ENCODE measurements at places on chromosomes 7 and 10. TPM values are rescaled to one million over a fixed set of nuclear protein-coding genes. Genes with fewer than 3 reads are reported as not detected.

- H3K27me3 ChIP-seq, result no peaks in the 10 kb centered on the region
- no peak overlapping the region for H3K4me3 ChIP-seq
- no peak for DNase-seq
- no peaks in the 10 kb centered on the region for H3K36me3 ChIP-seq
These were observed 242.2 kb downstream of the HGF start for GRCh38 chr7:81527651-81528050.

GRCh38 chr10:1734288-1734687 is 3.0 kb downstream of the ADARB2 start:
- DNase-seq, result no peak
- no peak overlapping the region for H3K27ac ChIP-seq
- peaks cover 5% of the 10 kb centered on the region for H3K4me1 ChIP-seq
- no peaks in the 10 kb centered on the region for H3K36me3 ChIP-seq
- H3K27me3 ChIP-seq, result peaks cover 89% of the 10 kb centered on the region
- H3K4me3 ChIP-seq, result no peak overlapping the region

The NXPH1 gene
- 0.29 TPM for total RNA-seq

GRCh38 chr7:5234852-5235831 is 45.1 kb downstream of the WIPI2 start:
- no peak overlapping the region for H3K27ac ChIP-seq
- no peak overlapping the region for H3K4me3 ChIP-seq
- no peaks in the 10 kb centered on the region for H3K4me1 ChIP-seq
- H3K27me3 ChIP-seq, result no peaks in the 10 kb centered on the region
- H3K36me3 ChIP-seq, result peaks cover 6% of the 10 kb centered on the region

GRCh38 chr7:92835261-92835850 is 1.0 kb downstream of the CDK6 start:
- H3K27me3 ChIP-seq, result no peaks in the 10 kb centered on the region
- peak overlapping the region; percentile 83 for H3K4me3 ChIP-seq
- peak; percentile 33 for DNase-seq
- peak overlapping the region; percentile 81 for H3K27ac ChIP-seq

DNA sequence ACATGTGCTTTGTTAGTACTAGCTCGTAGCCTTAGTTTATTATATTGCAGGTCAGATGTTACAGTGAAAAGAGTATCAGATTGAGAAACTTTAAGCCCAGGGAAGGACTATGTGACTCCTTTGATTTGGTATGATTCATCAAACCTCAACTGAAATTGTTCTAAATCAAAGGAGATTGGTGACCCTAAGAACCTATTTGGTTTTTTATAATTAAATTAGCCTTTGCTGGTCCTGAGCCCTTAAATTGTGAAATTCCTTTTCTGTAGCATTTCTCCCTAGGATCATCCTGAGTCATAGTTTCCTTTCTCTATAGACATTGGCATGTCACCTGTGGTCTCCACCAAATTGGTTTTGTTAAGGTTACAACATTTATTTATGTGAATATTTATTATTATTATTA is 89.7 kb downstream of the POLR1F start:
- H3K36me3 ChIP-seq, result no peaks in the 10 kb centered on the region
- DNase-seq, result no peak
- no peak overlapping the region for H3K27ac ChIP-seq
- no peak overlapping the region for H3K4me3 ChIP-seq
- H3K4me1 ChIP-seq, result no peaks in the 10 kb centered on the region

DNA sequence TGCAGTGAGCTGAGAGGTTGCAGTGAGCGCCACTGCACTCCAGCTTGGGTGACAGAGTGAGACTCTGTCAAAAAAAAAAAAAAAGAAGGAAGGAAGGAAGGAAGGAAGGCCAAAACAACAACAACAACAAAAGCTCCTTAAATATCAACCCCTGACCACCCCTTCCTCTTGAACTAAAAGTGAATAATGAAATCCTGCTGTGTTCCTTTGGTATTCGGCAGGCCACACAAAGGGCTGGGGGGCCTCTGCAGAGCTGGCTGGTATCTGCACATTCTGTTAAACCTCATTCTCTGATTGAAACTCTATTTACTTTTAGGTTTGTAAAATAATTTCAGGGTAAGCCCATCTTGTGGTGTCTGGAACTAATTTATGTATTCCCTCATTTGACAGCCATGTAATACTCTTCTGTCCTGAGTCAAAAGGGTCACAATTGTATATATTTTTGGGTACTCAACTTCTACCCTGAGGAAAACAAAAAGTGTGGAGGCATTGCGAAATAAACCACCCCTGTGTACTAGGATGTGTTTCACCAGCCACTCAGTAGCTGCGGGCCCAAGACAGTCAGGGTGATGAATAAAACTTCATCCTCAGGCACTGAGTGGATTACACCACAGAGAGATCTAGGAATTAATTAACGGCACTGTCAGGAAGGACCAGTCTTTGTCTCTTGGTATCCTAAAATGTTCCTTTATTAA is 446.4 kb upstream of the PFKP start:
- H3K4me3 ChIP-seq, result no peak overlapping the region
- no peak overlapping the region for H3K27ac ChIP-seq

- no peak overlapping the region for H3K4me3 ChIP-seq
- no peak for DNase-seq
- H3K4me1 ChIP-seq, result no peaks in the 10 kb centered on the region
- H3K27me3 ChIP-seq, result no peaks in the 10 kb centered on the region
These were observed 115.0 kb downstream of the FAM107B start for GRCh38 chr10:14659626-14660196.

DNA sequence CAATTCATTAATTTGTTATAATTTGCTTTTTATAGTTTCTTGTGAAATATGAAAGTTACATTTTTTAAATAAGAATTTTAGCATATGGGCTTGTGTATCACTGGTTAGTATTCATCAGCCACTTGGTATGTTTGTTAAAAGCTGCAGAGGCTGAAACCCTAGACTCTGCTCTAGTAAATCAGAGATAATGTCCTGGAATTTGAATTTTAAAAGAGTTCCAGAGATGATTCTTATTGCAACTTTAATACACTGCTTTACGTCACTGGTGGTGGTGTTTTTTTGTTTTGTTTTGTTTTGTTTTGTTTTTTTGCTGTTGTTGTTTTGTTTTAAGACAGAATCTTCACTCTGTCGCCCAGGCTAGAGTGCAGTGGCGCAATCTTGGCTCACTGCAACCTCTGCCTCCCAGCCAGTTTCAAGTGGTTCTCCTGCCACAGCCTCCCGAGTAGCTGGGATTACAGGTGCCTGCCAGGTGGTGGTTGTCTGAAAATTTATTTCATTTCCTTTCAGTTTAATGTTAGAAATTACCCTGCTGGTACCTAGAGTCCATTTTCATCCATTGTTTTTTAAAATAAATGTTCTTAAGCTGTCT is 43.8 kb downstream of the PTPN12 start:
- no peak for DNase-seq
- H3K27me3 ChIP-seq, result no peaks in the 10 kb centered on the region
- H3K4me3 ChIP-seq, result no peak overlapping the region
- no peak overlapping the region for H3K27ac ChIP-seq
- H3K36me3 ChIP-seq, result no peaks in the 10 kb centered on the region

The FAM221A gene
- total RNA-seq, result 12.2 TPM

The FXYD4 gene
- total RNA-seq, result not detected

The HTRA1 gene
- total RNA-seq, result 347 TPM

DNA sequence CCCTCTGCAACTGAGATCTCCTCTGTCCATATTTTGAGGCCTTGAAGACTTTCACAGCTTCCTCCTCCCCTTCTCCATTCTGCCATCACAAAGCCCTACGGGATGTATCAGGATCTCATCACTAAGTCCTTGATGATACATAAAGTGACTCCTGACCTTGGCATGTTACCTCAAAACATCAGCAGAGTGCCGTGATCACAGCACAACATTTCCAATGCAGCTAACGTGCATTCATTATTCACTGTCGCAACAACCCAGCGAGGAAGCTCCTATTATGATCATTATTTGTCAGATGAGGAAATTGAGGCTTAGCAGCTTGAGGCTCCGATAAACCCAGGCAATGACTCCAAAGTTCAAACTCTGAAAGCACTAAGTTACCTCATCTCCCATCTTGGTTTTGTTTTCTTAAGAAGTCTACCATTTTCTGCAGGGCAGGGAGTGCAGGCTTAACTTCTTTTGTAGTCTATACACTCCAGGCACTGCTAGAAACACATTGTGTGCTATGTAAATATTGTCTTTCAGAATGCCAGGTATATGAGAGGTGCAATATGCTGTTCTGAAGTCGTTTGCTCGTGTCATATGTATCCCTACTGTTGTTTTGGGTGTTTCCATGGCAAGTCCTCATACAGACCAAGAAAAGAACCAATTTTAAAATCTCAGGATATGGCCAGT is 80.6 kb upstream of the C1QL3 start:
- no peak overlapping the region for H3K27ac ChIP-seq
- H3K27me3 ChIP-seq, result no peaks in the 10 kb centered on the region
- no peaks in the 10 kb centered on the region for H3K4me1 ChIP-seq

The HOXA7 gene
- total RNA-seq, result 4.6 TPM

The DBF4 gene
- total RNA-seq, result 10.1 TPM

DNA sequence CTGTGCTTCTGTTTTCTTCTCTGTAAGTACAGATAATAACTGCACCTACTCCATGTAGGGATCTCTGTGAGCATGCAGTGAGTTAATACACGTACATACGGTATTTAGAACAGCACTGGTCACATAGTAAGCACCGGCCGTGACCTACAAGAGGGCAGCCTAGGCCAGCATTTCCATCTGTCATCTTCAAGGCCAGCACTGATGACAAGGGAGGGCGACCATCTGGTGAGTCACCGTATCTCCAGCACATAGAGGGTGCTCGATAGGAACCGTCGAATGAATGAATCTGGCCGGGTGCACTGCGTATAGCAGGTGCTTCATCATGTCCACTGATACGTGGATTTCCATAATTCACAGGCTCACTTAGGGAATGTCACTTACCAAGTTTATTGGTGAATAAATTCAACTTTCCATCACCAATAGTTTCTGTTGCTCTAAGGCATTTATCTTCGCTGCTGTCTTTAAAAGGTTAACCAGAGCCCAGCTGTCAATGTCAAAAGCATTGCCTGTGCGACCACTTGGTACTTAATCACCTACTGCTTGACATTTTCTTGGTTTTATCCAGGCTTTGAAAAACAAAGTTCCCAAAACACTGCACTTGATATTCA is 8.3 kb downstream of the NOD1 start:
- H3K27ac ChIP-seq, result peak overlapping the region; percentile 94
- H3K4me1 ChIP-seq, result peaks cover 24% of the 10 kb centered on the region
- DNase-seq, result no peak
- H3K4me3 ChIP-seq, result peak overlapping the region; percentile 35
- H3K27me3 ChIP-seq, result no peaks in the 10 kb centered on the region

GRCh38 chr10:45589009-45589408 is 83.6 kb downstream of the ZFAND4 start:
- H3K4me1 ChIP-seq, result no peaks in the 10 kb centered on the region
- no peak overlapping the region for H3K4me3 ChIP-seq
- no peak for DNase-seq
- no peaks in the 10 kb centered on the region for H3K36me3 ChIP-seq

DNA sequence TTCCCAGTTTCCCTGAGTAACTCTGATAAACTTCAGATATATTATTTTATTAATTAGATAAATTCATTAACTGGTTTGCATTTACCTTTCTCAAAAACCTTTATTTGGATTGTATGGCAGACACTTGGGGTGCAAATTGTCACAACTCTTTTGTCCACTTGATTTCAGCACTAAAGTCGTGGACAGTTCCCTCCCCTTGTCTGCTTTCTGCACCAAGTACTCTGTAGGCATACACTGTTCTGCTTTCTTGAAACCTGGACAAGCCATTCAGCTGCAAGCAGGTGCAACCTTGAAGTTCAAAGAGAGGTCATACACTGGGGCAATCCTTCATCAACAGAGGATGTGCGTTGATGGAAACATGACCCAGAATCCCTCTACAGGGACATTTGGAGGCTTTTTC is 162.9 kb downstream of the ARL5B start:
- H3K27me3 ChIP-seq, result no peaks in the 10 kb centered on the region
- no peaks in the 10 kb centered on the region for H3K4me1 ChIP-seq
- no peak for DNase-seq
- no peaks in the 10 kb centered on the region for H3K36me3 ChIP-seq

The XRCC2 gene
- total RNA-seq, result 2.2 TPM

- no peaks in the 10 kb centered on the region for H3K27me3 ChIP-seq
- no peak overlapping the region for H3K4me3 ChIP-seq
- no peaks in the 10 kb centered on the region for H3K4me1 ChIP-seq
- H3K36me3 ChIP-seq, result no peaks in the 10 kb centered on the region
- no peak overlapping the region for H3K27ac ChIP-seq
These were observed 102.7 kb downstream of the PRTFDC1 start for GRCh38 chr10:24849501-24850299.

DNA sequence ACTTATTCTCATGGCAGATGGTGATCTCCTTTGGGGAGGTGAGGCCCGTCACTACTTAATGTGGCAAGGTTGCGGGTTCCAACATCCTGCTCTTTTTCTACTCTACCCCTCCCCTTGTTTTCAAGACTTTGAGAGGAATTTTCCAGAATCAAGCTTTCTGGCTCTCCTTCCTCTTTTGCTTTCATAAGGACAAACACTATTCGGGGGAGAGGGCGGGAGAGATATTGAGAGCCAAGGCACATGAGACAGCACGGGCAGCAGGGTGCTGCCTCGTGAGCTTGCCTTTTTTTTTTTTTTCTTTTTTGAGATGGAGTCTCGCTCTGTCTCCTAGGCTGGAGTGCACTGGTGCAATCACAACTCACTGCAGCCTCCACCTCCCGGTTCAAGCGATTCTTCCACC is 6.9 kb upstream of the PFKFB3 start:
- H3K27ac ChIP-seq, result peak overlapping the region; percentile 54
- no peaks in the 10 kb centered on the region for H3K27me3 ChIP-seq
- DNase-seq, result no peak

GRCh38 chr7:119720541-119720940 is 552.4 kb upstream of the KCND2 start:
- DNase-seq, result no peak
- H3K4me1 ChIP-seq, result no peaks in the 10 kb centered on the region
- no peaks in the 10 kb centered on the region for H3K27me3 ChIP-seq
- no peak overlapping the region for H3K4me3 ChIP-seq
- H3K27ac ChIP-seq, result no peak overlapping the region
- no peaks in the 10 kb centered on the region for H3K36me3 ChIP-seq

GRCh38 chr7:17558135-17558534 is 259.7 kb downstream of the AHR start:
- H3K36me3 ChIP-seq, result no peaks in the 10 kb centered on the region
- H3K4me1 ChIP-seq, result no peaks in the 10 kb centered on the region
- DNase-seq, result no peak
- peak overlapping the region; percentile 0 for H3K27ac ChIP-seq

- no peak for DNase-seq
- no peak overlapping the region for H3K4me3 ChIP-seq
- H3K27me3 ChIP-seq, result no peaks in the 10 kb centered on the region
- H3K36me3 ChIP-seq, result no peaks in the 10 kb centered on the region
- no peak overlapping the region for H3K27ac ChIP-seq
These were observed 142.3 kb upstream of the BET1 start for GRCh38 chr7:94146408-94146807.

The RAB19 gene
- total RNA-seq, result not detected

The EPO gene
- not detected for total RNA-seq

- no peaks in the 10 kb centered on the region for H3K27me3 ChIP-seq
- no peak overlapping the region for H3K27ac ChIP-seq
- H3K4me3 ChIP-seq, result no peak overlapping the region
- no peaks in the 10 kb centered on the region for H3K36me3 ChIP-seq
- no peak for DNase-seq
These were observed 183.1 kb downstream of the TAX1BP1 start for GRCh38 chr7:27922907-27923641.

- H3K27me3 ChIP-seq, result no peaks in the 10 kb centered on the region
- no peaks in the 10 kb centered on the region for H3K36me3 ChIP-seq
- H3K4me1 ChIP-seq, result no peaks in the 10 kb centered on the region
These were observed 416.4 kb upstream of the MKI67 start for GRCh38 chr10:128542659-128543058.

GRCh38 chr10:101238732-101239105 is 9.5 kb upstream of the LBX1 start:
- H3K27me3 ChIP-seq, result peaks cover 73% of the 10 kb centered on the region
- no peaks in the 10 kb centered on the region for H3K36me3 ChIP-seq
- DNase-seq, result no peak
- no peaks in the 10 kb centered on the region for H3K4me1 ChIP-seq
- no peak overlapping the region for H3K27ac ChIP-seq
